Fibroblast of skin of right quadriceps (primary cell): ENCODE measurements at places on chromosomes 12 and 14.

- DNase-seq, result no peak
These were observed 554 bp upstream of the ATF7 start for GRCh38 chr12:53626702-53627169.

DNA sequence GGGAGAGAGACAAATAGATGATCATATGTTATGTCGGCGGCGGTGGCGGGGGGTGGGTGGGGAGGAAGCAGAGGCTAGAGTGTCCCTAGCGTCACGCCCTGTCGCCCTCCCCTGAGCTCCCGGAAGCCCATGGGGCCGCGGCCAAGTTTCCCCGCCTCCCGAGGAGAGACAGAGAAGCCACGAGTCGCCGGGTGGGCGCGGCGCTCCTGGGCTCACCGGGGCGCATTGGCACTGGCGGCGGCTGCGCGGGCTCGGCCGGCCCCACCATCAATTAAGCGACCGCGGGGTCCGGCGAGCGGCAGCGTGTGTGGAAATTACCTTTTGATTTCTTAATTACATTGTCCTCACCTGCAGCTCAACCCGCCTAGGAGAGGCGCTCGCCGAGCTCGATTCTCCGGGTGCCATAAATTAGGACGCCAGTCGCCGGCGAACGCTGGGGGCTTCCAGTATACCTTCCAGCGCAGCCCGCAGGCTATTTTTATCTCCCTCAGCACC lies 119.9 kb upstream of the LHX5 start:
- no peak for DNase-seq

DNA sequence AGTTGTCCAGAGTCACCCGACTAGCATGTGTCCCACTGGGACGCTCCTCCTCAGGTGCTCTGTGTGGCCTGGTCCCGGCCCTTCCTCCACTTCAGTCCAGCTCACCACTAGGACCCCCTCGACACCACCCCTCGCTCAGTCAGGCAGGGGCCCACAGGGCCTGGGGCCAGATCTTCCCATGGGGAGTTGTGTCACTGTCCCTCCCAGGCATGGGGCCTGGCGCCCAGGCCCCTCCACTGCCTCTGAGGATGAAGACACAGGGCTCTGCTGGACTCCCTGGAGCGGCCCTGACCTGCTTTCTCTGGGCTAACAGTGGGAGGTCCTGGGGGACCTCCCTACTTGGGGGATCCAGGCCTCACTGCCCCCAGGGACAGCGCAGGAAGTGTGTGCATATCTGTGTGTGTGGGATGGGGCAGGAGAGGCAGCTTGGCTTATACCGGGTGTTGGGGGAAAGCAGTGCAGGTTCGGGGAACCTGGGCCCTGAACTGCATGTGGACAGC lies 43.8 kb downstream of the KRT80 start:
- DNase-seq, result peak; percentile 24

- DNase-seq, result no peak
These were observed 32.2 kb upstream of the KTN1 start for GRCh38 chr14:55547650-55548315.

DNA sequence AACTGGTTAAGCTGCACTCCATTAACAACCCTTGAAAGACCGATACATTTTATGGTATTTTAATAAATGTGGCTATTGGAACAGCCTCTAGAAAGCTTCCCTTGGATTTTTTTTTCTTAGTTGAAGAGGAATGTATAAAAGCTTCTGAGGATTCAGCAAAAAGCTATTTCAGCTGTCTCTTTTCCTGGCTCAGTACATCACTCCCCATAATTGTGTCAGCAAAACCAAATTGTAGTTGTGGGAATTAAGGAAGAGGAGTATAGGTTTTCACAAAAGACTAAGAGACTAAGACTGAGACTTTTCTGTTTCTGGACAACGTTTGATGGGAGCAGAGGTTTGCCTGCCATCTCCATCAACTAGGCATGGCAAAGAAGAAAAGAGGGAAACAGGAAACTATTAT lies 106.5 kb downstream of the C12orf50 start:
- peak; percentile 22 for DNase-seq

GRCh38 chr14:58130116-58130782 lies 21.8 kb downstream of the ARMH4 start:
- DNase-seq, result no peak

GRCh38 chr12:65962921-65963861 lies 138.9 kb downstream of the HMGA2 start:
- DNase-seq, result no peak

DNA sequence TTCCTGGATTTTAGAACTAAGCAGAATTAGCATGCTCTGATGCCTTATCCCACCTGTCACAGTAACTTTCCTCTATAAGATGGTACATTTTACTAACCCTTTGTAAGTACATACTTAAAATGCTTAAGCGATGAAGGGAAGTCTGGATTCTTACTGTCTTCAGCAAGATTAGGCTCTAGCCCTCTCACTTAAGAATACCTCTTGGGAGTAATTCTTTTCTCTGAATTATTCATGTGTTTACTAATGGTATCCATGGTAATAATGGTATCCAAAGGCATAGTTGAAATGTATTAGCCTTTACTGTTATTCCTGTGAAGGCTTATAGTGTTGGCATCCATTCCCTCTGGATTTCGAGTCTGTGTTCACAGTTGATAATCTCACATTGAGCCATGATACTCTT lies 176.9 kb downstream of the MON2 start:
- DNase-seq, result peak; percentile 67

DNA sequence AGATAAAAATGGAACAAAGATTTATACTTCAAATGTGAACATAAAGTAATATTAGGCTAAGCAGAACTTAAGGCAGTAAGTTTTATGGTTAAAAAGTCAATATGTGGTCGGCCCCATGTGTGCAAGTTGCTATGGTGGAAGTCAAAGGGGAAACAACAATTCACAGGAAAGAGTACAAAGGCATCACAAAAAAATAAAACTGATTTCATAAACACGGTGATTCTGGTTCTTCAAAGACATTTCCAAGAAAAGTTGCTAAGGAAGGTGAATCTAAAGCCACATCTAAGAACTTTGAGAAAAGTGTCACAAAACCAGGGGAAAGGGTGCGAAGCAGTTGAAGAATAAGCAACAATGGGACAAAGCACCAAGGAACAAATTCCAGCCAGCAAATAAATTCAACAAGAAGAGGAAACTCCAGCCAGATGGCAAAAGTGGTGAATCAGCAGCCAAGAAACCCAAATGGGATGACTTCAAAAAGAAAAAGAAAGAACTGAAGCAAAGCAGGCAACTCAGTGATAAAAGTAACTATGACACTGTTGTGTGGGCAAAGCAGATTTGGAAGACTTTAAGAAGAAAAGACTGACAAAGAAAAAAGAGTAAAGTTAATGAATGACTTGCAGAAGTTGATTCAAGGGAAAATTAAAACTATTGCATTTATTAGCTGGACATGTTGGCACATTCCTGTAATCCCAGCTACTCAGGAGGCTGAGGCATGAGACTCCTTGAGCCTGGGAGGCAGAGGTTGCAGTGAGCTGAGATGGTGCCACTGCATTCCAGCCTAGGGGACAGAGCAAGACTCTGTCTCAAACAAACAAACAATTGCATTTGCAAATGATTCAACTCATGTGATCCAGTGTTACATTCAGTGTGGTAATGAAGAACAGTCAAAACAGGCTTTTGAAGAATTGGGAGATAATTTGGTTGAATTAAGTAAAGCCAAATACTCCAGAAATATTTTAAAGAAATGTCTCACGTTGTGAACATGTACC lies 19.5 kb downstream of the PTGDR start:
- DNase-seq, result no peak

DNA sequence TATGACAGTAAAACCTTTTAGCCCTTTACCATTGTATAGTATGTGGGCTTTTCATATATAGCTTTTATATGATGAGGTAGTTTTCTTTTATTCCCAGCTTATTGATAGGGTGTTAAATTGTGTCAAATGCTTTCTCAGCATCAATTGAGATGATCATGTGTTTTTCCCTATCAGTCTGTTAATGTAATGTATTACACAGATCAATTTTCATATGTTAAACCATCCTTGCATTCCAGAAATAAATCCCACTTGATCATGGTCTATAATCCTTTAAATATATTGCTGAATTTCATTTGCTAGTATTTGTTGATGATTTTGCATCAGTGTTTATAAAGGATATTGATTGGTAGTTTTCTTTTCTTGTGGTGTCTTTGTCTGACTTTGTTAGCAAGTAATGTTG lies 603.9 kb downstream of the TRHDE start:
- no peak for DNase-seq

DNA sequence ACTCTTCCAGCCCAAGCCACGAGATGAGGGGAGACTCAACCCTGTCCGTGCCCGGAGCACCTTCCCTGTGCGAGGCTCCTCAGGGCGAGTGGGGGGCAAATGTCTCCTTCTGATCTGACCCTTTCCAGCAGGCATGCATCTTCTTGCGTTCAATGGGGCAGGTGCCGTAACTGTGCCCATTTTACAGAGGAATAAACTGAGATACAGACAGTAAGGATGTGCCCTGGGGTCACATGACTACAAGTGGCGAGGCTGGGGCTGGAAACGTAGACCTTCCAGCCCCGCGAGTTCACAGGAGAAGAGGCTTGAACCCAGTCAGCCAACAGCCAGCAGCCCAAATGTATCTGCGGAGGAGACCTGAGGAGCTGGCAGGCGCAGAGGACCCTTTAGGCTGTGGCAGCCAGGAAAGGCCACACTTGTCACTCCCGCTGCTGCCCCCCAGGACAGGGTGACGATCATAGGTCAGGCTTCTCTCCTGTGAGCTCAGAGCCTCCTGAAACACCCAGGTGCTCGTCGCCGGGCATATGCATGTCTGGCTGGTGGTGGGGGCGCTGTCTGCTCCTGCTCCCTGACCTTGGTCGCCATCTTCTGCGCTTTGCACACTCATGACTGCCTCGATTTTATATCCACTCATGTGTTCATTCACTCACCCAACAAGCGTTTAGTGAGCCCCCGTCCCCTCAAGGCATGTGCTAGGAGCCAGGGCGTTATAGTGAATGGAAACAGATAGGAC lies 41.7 kb downstream of the CCDC88C start:
- DNase-seq, result no peak

GRCh38 chr14:68964300-68965093 lies 14.6 kb downstream of the ACTN1 start:
- no peak for DNase-seq

- peak; percentile 84 for DNase-seq
These were observed 428 bp downstream of the RNF41 start for GRCh38 chr12:56221232-56221756.

- no peak for DNase-seq
These were observed 10.1 kb downstream of the XRCC3 start for GRCh38 chr14:103705118-103705503.

DNA sequence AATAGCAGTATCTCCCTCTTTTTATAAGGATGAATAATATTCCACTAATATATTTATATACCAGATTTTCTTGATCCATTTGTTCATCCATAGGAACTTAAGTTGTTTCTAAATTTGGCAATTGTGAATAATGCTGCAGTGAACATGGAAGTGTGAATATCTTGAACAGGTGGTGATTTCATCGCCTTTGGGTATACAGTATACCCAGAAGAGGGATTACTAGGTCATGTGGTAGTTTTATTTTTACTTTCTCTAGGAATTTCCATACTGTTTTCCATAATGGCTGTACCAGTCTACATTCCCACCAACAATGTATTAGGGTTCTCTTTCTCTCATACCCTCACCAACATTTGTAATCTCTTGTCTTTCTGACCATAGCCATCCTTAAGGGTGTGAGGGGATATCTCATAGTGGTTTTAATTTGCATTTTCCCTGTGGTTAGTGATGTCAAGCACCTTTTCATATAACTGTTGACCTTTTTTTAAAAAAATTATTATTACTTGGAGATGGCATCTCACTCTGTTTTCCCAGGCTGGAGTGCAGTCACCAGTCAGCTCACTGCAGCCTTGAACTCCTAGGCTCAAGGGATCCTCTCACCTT lies 20.5 kb downstream of the PPHLN1 start:
- no peak for DNase-seq
